Cardiac muscle cell (in vitro differentiated cells and primary cell): ENCODE measurements at places on chromosomes 4 and X.

DNA sequence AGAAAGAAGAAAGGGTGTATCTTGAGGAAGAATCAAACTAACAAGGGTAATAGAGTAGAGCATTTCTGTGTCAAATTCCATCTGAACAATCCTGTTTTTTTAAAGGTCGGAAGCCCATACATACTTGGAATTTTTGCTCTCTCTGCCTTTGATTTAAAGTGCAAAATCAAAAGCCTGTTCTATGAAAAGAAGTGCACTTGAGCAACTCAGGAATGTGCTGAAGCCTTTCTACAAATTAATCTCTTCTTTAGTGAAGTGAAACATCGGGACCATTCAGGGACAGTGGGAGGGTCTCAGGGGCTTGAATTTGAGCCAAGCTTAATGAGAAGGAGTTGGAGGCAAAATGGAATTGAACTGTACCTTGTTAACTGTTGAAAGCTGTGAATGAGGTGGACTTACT, 1008.5 kb upstream of the LCORL start:
- DNase-seq, result peak; percentile 69

DNA sequence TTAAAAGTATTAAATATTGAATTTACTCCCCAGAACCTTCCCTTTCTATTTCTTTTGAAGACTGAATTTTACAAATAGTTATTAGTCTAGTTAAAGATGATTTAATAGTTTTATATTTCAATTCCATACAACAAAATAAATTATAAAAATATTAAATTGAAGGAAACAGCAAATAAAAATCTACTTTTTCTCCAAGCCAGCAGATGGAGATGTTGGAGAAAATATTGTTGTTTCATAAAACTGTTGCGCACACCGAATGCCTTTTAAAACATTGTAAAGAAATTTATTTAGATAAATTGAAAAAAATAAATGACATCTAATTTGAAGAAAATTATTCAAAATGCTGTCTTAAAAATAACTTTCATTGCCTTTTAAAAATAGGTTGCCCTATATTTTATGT, 5.5 kb downstream of the GRIA2 start:
- no peak for DNase-seq

- DNase-seq, result no peak
Measured at GRCh38 chr4:74523096-74523495, 78.2 kb downstream of the AREG start.

- DNase-seq, result no peak
Measured at GRCh38 chr4:81622474-81623184, 150.9 kb upstream of the RASGEF1B start.

DNA sequence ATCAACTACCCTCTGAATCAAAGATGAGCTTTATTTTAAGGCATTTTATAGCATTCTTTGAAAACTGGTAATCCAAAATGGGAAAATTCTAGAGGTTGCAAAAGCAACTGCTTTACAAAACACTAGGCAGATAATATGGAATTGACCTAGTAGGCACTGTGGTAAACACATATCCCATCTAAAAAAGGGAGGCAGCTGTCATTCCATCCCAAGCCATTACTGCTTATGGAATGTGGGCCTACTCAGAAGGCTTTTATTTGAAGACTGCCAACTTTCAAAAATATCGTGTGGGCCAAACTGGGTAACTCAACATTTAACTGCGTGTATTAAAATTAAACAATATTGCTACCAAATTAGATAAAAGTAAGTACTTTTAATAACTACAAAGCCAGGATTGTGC, 19.3 kb downstream of the UBE2D3 start:
- no peak for DNase-seq

DNA sequence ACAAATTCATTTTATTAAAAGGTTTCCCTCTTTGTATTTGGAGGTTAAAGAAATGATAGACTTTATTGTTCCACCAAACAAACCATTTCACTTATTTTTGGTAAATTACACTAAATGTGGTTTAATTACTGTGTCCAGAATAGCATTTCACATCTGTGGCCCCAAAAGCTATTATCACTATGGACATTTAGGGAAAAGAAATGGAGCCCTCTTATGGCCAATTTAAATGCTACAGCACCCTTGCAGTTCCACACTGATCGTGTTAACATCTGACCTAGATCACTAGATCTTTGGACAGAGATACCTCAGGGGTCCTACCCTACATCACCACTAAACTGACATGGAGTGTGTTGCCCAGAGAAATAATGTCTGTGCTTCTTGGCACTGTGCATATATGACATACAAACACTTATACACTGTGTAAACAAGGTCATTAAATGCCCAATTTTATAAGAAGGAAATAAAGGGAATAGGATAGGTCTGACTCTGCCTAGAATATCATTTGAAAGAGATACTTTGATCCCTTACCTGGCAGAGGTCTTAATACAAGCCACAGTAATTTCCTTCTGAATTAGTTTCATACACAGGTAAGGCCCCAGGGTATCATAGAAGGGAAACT, 163.9 kb downstream of the KDR start:
- peak; percentile 20 for DNase-seq

GRCh38 chrX:70478526-70479245, 34.1 kb downstream of the DLG3 start:
- DNase-seq, result peak; percentile 33
